ENCODE measurements at places on chromosomes 6 and 20. TPM values are rescaled to one million over a fixed set of nuclear protein-coding genes. Genes with fewer than 3 reads are reported as not detected.

GRCh38 chr20:45621593-45621992 lies 7.9 kb upstream of the WFDC10A start:
- H3K4me3 ChIP-seq: no peak overlapping the region
- no peak overlapping the region for H3K27ac ChIP-seq
- no peak for DNase-seq
- H3K36me3 ChIP-seq: no peaks in the 10 kb centered on the region
- no peaks in the 10 kb centered on the region for H3K4me1 ChIP-seq

DNA sequence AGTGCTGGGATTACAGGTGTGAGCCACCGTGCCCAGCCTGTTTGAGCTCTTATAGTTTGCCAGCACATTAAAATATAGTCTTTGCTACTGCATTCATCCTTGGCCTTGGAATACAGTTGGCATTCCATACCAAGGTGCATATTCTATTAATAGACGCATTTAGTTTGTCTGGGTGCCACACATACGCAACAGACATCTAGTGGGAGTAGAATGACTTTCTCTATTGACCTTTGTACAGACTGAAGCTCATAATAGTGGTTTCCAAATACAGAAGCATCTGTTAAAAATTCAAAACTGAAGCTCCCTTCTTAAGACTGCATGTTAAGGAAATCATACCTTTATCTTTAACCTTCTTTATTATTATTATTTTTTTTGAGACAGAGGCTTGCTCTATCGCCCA lies 46.7 kb upstream of the FNDC1 start:
- no peak for DNase-seq
- no peaks in the 10 kb centered on the region for H3K36me3 ChIP-seq
- no peak overlapping the region for H3K4me3 ChIP-seq
- no peaks in the 10 kb centered on the region for H3K4me1 ChIP-seq
- H3K27ac ChIP-seq: no peak overlapping the region

DNA sequence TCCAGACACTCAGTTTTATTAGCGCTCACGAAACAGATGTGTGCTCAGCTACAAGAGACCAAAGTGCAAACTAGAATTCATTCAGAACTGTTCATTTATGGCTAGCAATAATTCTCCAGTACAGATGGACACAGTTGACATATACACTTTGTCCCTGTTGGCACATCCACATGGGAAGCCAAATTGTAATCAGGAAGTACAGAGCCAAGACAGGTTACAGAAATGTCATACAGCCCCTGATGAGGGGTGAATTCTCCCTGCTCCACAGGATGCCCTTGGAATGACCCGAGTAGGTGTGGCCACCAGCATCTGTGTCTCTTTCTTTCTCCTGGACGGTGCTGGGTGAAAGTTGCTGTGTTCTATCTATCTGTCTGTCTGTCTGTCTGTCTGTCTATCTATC lies 7.6 kb downstream of the DHX35 start:
- H3K4me1 ChIP-seq: no peaks in the 10 kb centered on the region
- no peaks in the 10 kb centered on the region for H3K27me3 ChIP-seq
- H3K27ac ChIP-seq: no peak overlapping the region
- H3K4me3 ChIP-seq: no peak overlapping the region

The SLC26A8 gene
- not detected for total RNA-seq

DNA sequence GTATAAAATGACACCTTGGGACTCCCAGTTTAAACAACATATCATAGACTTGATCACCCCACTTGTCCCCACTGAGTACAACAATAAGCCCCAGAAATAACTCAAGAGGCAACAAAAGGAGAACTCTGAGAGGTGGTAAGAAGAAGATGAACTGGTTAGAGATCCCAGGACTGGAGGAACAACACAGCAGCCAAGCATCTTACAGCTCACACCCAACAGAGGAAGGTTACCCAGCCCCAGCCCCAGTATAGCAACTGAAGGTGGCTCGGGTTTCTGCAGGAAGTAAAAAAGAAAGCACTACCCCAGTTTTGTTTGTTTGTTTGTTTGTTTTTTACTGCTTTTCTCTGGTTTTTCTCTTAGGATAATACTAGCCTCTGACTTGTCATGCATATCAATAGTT lies 17.1 kb upstream of the TGM6 start:
- H3K4me1 ChIP-seq: no peaks in the 10 kb centered on the region
- H3K4me3 ChIP-seq: no peak overlapping the region
- no peaks in the 10 kb centered on the region for H3K27me3 ChIP-seq
- no peak overlapping the region for H3K27ac ChIP-seq
- H3K36me3 ChIP-seq: no peaks in the 10 kb centered on the region
